Stimulated activated CD8-positive, alpha-beta memory T cell treated with anti-CD3 and anti-CD28 coated beads, Interleukin-4, amount 100 ng/mL, for 1 hour (primary cell): ENCODE measurements at places on chromosomes 4 and X.

DNA sequence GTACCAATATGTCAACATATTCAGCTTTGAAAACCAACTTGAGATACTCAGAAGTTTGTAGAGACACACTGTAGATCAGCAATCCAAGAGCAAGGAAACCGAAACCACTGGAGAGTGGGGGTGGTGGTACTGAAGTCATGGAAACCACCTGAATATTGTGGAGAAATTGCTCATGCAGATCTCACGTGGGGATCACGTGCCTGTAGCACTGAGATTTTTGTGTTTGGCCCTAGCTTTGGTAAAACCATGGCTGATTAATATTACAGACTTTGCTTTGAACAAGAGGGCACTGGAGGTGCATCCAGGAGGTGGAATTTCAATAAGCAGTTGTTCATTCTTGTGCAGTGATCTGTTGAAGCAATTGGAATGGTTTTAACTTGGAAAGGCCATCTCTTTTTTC is 47.2 kb downstream of the GBA3 start:
- no peak for DNase-seq

DNA sequence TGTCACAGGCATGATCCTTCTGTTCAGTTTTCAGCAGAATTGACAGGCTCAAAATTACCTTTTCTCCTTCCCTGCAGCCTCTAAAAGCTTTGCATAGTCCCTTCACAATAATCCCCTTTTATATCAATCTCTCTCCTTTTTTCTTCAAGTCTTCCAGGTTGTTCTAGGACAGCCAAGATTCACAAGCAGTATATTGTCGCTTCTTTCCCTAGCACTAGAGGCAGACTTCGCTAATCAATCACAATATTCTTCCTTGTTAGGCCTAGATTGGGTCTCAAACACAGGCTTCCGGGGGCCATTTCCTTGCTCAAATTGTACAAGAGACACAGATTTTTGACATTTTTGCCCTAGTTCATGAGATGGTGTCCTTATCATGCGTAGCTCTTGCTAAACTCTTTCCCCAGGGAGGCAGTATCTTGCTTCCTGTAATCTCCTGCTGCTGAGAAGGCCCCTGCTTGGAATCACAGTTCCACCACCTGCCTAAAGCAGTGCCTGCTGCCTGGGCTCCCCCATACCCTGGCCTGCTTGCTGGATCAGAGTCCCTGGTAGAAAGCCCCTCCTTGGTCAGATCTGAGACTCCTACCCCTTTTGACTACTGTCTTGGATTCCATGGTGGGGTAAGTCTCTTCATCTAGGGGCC is 57.3 kb downstream of the DMP1 start:
- DNase-seq, result no peak

DNA sequence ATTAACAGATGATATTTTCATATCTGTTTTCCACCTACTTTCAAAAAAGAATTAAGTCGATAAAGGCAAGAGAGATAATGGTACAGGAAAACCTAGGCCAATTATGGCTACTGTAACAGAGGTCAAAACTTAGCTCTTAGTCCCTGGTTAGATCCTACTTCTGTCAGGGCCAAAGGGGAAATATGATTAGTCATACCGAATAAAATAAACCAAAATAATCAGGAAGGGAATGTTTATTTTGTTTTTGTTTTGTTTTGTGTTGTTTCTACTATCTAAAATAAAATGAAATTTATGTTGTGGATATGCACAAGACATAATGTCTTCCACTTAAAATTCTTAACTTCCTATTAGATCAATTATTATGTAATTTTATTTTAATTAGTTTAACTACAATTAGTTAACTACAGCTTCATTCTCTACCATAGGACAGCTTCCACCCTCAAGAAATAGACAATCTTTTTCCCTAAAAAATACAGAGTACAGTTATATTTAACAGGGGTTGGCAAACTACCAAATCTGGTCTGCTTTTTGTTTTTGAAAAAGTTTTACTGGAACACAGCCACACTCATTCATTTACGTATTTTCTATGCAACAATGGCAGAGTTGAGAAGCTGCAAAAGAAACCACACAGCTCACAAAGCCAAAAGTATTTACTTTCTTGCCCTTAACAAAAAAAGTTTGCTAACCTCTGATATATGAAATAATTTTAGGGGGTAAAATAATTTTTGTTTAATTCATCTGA is 25.4 kb downstream of the TMEM47 start:
- no peak for DNase-seq

DNA sequence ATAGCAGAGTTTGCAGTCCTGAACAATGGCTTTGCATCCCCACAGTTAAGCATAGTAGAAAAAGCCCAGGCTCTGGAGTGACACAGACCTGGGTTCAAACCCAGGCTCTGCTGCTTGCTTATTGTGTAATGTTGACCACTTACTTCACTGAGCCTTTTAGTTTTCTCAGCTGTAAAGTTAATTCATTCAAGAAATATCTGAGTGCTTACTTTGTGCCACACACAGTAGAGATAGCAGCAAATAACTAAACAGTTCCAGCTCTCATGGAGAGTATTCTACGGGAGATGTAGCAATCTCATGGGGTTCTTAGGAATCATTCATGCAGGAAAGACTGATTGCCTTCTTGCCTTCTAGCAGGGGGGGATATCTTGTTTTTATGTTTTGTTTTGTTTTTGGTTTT is 63.2 kb downstream of the SLC9A6 start:
- no peak for DNase-seq

GRCh38 chr4:2823301-2823670 is 20.4 kb upstream of the ADD1 start:
- DNase-seq, result no peak

GRCh38 chrX:101958139-101958538 is 26.3 kb upstream of the ZMAT1 start:
- DNase-seq, result no peak

DNA sequence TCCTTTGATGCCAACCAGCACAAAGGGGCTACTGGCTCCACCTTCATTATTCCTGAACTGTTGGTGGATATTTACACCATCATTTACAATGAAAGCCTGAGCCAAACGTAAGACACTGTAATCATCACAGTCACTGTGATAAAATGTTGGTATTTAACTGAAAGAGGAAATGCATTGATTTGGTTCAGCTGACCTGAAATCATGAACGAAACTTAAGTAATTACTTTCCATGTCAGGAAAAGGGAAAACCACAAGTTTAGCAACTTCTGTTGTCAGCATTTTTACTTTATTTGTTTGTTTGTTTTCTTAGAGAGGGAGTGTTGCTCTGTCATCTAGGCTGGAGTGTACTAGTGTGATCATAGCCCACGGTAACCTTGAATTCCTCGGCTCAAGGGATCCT is 247.8 kb upstream of the FAM47A start:
- DNase-seq, result no peak

GRCh38 chrX:18757956-18758932 is 50.8 kb downstream of the PPEF1 start:
- DNase-seq, result no peak

DNA sequence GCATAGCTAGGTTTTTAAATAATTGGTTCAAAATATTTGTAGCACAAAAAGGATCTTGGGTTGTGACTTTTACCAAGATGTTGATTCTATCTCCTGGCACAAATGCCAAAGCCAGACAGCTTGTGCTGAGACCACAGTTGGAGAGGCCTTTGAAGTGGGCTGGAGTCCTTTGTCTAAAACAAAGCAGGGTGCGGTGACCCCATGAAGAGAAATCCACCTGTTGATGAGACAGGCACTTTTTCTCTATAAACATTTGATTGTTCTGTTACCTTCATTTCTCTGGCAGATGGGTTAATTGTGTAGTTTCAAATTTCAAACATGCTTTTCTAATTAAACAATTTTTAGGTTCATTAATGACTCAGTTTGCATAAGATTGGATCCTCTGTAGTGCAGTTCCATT is 56.7 kb downstream of the STOX2 start:
- DNase-seq, result no peak

- no peak for DNase-seq
Measured at GRCh38 chr4:149521611-149522425, 293.8 kb downstream of the IQCM start.

- DNase-seq, result peak; percentile 53
Measured at GRCh38 chrX:24149351-24150050, at the start of gene ZFX. ZFX (plus strand) TSS chrX:24149729; CDS start chrX:24172743, 23,014 bp downstream.

- no peak for DNase-seq
Measured at GRCh38 chr4:53676402-53676871, 85.2 kb upstream of the LNX1 start.

GRCh38 chr4:74235135-74235534 is 73.1 kb upstream of the EPGN start:
- no peak for DNase-seq

GRCh38 chr4:189255636-189256035 is 685.0 kb upstream of the FRG1 start:
- no peak for DNase-seq

- no peak for DNase-seq
Measured at GRCh38 chr4:185965426-185966384, 103.3 kb upstream of the TLR3 start.

DNA sequence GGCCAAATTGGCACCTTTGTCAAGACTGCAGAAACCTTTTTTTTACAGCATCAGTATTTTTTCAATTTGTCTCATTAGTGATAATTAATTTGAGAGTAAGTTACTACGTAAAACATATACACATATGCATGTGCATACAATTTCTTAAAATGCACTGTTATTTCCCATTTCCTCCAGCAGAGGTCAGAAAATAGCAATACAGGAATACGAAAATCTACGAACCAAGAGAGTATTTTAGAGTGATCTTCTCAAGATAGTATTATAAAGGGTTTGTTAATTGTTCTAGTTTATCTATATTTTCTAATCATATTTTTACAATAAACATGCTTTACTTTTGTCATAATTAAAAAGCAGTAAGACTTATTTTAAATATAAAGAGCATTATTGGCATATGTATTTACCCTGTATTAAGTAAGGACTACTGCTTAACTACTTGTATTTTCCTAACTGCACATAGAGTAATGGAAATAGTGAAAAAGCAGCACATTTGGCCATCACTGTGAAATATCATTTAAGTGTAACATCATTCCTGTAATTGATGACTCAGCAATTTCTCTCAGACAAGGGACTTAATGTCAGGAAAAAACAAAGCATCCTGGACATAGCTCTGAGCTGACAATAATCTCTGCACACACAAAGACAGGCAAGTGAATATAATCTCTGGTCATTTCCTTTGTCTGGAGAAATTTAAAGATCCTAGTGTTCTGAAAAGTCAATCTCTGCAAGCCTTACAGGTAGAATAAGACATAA is 45.6 kb downstream of the MAOB start:
- DNase-seq, result no peak

DNA sequence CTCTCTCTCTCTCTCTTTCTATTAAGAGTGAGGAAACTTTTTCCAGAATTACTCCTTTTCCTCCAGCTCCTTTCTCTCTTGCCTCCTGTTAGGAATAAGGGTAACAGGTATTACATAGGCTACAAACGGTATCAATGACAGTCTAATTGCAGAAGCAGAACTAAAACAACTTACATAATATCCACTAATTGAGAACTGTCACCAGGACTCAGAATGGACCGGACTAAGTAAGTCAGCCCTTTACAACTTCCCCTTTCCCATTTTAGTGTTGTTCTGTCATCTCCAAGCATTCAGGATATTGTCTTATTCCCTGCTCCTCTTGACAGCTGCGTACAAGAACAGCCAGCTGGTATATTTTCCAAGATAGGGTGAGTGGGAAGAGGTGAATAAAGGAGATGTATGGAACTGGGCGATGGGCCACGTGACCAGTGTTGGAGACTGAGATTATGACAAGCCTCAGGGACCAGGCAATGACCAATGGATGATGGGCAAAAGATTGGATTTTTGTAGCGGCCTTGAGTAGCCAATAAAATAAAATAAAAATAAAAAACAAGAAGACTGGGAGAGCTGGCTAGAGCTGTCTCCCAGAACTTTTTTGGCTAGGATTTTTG is 2.3 kb upstream of the FNIP2 start:
- no peak for DNase-seq

DNA sequence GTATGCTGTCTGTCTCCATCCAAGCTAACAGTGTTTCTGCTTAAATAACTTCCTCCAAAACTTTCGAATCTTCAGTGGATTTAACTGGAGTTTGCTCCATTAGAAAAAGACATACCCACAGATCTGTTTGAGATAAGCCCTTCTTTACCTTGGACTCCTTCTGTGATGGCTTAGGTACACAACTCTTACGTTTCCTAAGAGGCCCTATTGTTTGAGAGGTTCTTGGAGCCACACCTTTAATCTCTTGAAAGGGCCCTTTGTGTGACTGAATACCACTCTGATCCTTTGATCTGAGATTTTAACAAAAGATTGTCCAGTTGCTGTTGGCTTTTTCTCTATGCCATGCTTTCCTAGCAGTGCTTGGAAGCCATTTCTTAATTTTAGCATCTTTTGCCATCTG is 92.5 kb downstream of the AKAP4 start:
- DNase-seq, result no peak

DNA sequence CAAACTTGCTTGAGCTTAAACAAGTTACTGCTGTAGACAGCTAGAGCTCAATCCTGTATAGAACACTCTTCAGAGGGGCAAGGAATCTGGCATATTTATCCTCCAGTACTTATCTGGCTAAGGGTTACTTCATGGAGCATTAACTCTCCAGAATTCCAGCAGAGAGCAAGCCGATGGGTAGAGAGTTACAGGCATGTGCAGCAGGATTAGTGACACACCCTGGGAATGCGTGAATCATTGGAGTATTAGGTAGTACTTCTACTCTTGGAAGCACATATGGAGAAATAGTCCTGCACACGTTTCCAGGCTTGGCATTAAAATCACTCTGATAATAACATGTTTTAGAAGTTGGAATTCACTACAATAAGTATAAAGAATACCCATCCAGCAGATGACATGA is 35.4 kb downstream of the GRXCR1 start:
- no peak for DNase-seq

DNA sequence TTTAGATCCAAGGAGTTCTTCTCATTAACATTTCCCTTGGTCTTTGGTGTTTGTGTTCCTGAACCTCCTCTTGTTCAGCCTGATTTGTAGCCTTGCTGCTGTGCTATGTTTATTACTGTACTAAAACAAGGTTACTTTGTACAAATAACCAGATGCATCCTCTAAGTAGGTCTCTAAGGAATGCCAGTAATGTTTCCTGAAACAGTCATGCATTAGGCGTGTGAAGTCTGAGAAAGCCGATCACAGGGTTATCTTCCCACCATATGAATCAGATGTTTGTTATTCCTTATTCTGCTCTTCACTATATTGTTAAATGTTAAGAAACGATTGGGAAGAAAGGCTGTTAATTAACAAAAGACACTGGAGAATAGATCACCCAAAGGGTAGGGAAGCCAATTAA is 66.9 kb downstream of the GALNTL6 start:
- DNase-seq, result no peak

- no peak for DNase-seq
Measured at GRCh38 chr4:170853422-170854021, 763.8 kb upstream of the AADAT start.

DNA sequence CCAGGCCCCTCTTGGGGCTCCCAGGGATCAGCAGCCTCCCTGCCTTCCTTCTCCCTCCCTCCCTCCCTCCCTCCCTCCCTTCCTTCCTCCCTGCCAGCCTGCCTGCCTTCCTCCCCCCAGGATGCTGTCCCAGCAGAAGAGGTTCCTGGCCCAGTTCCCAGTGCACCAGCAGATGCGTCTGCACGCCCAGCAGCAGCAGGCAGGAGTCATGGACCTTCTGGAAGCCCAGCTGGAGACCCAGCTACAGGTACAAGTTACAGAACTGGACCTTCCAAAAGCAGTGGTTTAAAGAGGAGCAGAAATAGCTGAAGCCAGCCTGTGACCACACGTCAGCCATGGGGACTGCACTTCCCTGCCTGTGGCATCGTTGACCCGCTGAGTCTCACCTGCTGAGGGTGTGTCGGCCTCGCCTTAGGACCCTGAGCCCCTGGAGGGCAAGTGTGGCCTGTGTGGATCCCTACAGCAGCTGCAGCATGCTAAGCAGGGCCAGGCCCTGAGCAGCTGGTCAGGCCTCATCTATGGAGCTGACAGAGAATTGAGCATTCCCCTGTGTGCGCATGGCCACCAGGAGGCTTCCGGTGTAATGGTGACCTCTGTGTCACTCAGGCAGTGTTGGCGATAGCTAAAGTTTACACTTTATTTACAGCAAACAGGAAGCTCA is 84.7 kb downstream of the CRMP1 start:
- no peak for DNase-seq
